Stimulated activated CD4-positive, alpha-beta T cell treated with anti-CD3 and anti-CD28 coated beads, Interleukin-15, amount 100 ng/mL, for 1 hour (primary cell): ENCODE measurements at places on chromosomes 7 and 10.

DNA sequence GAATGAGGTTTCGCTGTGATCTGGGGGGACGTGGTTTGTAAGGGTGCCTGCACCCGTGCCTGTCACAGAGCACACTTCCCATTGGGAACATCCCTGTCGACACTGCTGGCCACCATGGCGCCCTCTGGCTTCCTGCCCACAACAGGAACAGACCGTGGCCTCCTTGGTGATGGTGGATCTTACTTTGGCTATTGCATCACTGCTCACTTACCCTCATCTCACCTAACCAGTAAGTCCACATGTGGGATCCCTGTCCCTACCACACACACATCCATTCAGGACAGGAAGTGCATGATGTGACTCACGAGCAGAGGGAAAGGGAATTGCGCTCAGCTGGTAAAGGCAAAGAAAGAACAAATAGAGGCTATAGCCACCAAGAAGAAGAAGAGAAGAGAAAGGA is 26.2 kb upstream of the SEC61G start:
- no peak for DNase-seq

DNA sequence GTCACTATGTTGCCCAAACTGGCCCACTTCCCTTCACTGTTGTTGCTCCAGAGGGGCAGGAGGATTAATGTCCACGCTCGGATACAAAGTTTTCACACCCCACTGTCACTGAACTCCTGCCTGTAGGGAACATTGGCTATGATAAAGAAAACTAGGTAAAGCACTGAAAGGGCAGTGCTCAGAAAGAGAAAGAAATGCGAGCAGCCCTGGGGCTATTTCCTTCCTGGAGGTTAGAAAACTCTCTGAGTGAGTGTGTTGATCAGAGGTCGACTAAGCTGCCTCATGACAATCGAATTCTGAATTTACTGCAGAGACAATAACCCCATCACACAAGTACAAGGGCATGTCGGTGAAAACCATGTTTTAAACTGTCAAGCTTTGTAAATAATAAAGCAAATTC is 227.2 kb upstream of the PITRM1 start:
- DNase-seq = no peak

DNA sequence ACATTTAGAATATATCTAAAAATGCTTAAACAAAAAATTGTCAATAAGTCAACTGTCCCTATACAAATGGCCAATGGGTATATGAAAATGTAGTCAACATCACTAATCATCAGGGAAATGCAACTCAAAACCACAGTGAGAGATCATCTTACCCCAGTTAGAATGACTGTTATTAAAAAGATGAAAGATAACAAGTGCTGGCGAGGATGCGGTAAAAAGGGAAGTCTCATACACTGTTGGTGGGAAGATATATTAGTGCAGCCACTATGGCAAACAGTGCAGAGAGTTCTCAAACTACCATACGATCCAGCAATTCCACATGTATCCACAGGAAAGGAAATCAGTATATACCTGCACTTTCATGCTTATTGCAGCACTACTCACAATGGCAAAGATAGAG is 48.6 kb upstream of the APBB1IP start:
- DNase-seq = no peak

DNA sequence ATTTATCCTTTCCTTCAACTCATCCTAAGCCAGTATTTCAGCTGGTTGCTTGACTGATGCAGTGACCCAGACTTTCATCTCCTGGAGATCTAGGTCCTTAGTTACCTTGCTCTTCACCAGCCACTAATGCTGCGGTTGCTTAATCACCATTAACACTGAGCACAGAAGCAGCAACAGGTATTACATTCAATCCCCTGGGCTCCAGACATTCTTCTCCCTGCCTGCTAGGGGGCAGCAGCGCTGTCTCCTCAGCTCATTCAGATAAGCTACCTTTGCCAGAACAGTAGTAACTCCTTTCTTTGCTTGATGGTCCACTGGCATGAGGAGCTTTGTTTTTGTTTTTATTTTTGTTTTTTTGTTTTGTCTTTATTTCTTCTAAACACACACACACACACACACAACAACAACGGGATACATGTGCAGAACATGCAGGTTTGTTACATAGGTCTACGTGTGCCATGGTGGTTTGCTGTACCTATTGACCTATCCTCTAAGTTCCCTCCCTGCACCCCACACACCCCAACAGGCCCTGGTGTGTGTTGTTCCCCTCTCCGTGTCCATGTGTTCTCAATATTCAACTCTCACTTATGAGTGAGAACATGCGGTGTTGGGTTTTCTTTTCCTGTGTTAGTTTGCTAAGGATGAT is 1043.2 kb upstream of the C7orf33 start:
- no peak for DNase-seq

GRCh38 chr10:113444766-113445365 is 108.0 kb upstream of the HABP2 start:
- no peak for DNase-seq
